ENCODE measurements at places on chromosomes 2 and 18.

GRCh38 chr2:18745431-18746272, 156.3 kb upstream of the NT5C1B start:
- no peak for DNase-seq

DNA sequence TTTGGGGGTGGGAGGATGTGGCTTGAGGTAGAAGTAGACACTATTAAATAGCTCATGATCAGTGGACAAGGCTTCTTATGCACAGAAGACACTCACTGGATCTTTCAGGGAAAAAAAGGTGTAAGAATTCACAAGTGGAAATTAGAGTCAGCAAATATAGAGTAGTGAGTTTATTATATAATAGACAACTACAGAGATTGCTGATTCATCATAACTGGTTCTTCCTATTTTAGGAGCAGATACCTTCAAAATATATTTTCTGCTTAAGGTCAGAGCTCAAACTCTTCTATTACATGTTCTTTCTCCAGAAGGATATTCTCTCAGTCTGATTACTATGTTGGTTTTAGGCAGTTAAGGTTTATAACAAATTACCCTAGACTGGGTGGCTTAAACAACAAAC, 646.9 kb upstream of the CDH7 start:
- no peak for DNase-seq

DNA sequence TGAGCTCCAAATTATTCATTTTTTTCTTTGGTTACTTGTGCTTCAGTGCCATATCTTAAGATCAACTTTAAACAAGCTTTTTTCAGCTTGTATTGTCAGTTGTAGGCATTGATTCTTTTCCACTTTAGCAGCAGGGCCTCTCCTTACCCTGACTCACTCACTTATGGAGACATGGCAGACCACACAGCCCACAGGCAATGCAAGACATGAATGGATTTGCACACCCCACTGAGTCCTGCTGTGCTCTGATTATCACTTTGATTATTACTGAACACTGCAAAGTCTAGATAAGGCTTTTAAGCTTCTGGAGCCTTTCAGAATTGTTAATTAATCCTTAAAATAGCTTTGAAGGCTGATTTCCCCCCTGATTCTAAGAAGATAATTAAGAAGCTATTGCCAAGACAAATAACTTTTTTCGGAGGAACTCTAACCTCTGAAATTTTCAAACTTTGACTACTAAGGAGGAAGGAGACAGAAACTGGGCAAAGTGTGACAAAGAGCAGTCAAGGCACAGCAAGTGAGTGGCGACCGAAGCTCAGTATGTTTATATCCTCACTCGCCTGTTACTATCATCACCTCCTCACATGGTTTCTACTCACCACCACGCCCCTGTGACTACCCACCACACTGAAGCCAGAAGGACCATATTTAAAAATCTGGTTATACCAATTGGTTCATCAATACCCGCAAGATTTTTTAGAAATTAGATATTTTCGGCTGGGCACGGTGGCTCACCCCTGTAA, 43.3 kb downstream of the CACNB4 start:
- no peak for DNase-seq

DNA sequence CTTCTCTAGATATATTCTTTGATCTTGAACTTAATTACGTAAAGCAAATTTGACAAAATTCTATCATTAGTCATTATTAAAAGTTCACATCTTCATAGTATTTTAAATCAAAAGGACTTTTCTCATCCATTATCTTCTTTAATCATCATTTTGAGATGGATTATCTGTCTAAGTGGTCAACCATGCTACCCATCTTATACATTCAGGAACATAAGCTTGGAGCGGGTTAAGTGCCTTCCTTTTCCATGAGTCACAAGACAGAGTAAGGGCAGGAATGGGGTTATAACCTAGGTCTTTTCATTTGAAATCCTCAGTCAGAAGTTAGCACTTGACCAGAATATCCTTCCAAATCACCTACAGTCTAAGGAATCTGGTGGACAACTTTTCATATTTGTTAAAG, 297.1 kb downstream of the TCF4 start:
- DNase-seq, result no peak

DNA sequence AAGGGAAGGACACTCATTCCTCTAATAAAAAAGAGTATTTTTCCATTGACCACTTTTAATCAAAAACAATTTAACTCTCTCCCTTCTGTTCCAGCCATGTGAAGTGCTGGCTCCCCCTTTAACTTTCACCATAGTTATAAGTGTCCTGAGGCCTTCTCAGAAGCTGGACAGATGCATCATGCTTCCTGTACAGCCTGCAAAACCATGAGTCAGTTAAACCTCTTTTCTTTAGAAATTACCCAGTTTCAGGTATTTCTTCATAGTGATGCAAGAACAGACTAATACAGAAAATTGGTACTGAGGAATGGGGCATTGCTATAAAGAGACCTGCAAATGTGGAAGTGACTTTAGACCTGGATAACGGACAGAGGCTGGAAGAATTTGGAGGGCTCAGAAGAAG, 643.6 kb upstream of the DDX18 start:
- DNase-seq, result no peak

DNA sequence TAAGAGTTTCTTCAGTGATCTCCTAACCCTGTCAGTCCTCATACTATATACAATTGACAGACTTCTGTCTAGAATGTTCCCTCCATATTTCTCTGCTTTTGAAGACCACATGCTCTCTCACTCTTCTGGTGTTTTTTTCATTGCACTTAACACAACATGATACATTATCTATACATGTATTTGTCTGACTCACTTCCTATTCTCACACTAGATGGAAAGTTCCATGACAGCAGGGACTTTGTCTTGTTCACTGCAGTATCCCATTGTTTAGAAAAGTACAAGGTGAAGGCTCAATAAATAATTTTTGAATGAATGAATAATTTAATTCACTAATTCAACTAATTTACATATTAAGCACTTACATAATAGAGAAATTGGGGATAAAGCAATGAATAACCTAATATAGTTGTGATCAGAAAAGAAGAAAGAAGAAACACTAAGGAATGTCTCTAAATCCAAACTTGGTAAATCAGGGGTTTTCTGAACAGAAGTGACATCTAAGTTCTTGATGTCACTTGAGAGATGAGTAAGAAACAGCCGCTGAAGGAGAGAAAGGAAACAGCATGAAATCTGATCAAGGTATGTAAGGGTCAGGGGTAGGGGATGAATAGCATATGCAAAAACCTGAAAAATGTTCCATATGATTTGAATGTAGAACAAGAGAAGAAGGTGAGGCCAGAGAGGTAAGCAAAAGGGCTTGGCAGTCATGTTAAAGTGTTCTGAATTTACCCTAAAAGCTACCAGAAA, 42.4 kb downstream of the MBD2 start:
- no peak for DNase-seq

GRCh38 chr18:47168913-47169312, 7.3 kb downstream of the IER3IP1 start:
- DNase-seq, result no peak

DNA sequence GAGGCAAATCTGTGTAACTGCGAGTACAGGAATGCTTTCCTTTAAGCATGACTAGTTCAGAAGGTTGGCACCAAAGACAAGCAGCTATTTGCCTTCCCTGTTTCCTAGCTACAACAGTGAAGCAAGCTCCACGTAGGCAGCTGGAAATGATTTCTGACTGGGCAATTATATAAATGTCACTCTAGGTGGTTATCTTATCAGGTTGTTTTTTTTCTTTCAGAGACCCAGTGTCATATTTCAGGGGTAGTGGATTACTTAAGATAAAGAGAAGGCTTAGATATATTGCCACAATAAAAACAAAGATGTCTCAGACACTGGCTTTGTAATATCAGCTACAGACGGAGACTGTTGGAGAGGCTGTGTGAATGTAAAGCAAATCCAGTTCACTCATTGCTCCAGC, 748.9 kb upstream of the NXPH2 start:
- DNase-seq, result no peak

DNA sequence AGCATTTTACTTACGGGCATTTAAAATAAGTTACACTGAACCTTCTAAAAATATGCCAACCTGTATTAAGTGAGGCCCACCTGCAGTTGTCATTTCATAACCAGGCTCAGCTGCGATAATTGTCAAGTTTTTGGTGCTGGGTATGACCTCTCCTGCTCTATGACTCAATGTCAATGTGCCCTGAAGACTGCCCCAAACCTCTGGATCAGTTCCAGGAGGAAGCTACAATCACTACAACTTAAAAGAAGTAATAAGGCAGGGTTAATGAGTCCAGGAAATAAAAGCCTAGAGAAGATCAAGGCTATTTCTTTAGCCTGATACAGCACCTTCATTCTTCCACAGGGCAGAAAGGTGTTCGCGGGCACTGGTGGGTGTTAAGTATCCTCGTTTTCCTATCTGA, 22.9 kb downstream of the POLR1A start:
- no peak for DNase-seq

- no peak for DNase-seq
Observed at GRCh38 chr2:240462707-240463273, 27.3 kb downstream of the GPC1 start.

GRCh38 chr18:43078478-43079092, 36.9 kb downstream of the RIT2 start:
- no peak for DNase-seq

GRCh38 chr2:104504331-104505073, 349.4 kb upstream of the POU3F3 start:
- DNase-seq, result no peak

DNA sequence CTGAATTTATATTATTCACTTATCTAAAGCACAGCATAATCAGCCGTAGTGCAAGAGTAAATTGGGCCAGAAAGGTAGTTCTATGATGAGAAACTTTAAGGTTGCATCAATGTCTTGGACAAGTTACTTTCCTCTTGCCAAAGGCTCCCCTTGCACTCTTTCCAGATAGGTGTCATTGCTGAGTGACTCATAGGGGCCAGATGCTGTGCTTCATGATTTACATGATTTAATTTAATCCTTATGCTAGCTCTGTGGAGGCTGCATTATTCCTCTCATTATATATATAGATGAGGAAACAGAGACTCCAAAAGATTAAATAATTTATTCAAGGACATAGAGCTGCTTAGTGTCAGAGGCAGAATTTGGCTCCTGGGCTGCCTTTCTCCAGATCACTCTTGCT, 5.0 kb downstream of the CFAP221 start:
- no peak for DNase-seq

DNA sequence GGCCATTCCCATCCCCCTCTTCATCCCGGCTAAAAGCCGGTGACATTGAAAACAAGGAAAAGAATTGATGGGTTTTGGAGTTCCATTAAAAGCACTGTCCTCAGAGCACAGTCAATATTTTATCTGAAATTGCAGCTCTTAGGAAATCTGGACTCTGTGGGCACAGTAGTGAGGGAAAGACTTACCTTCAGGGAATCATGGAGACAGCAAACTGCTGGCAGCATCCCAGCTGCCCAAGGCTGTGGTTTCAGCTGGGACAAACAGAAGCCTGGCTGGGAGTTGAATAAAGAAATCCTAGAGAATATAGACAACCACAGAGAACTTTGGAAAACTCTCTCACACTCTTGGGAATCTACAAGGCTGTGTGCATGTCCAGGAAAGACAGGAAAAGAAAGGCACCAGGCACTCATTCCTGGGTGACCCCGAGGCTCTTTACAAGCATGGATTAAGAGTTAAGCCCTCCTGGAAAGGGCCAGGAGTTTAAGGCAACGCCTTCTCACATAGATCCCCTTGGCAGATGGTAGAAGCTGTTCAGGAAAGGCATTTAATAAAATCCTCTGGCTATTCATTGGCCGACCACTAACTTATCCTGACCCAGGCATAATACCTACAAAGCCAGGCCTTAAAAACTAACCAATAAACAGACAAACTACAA, 255.1 kb downstream of the MYT1L start:
- no peak for DNase-seq

DNA sequence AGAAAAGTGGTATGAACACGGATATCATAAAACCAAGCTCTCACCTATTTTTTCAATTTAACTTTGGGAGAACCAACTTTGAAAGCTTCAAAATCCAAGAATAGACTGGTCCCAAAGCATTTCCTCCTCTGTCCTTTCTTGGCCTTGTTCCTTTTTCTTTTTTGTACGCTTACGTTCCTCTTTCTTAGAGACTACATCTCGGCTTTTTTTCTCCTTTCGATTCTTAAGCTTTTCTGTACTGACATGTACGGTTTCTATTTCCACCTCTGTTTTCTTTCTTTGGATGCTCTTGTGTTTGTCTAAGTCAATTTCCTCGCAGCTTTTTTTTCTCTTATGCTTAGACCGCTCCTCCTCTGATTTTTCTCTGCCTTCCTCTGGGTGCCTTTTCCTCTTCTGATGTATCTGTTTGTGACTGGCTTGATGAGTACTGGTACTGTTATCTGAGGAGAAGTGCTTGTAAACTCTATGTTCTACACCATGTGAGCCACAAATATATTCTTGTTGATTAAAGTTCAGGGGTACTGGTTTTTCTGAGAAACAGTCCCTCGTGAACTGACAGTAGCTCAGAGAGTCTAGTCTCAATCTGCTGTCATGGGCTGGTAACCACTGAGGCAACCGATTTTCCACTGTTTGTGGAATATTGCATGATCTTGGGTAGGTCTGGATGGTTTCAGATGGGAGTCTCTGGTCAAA, 11.5 kb upstream of the RNU2-63P start:
- no peak for DNase-seq

GRCh38 chr2:45622336-45623075, 11.4 kb upstream of the SRBD1 start:
- DNase-seq, result no peak

DNA sequence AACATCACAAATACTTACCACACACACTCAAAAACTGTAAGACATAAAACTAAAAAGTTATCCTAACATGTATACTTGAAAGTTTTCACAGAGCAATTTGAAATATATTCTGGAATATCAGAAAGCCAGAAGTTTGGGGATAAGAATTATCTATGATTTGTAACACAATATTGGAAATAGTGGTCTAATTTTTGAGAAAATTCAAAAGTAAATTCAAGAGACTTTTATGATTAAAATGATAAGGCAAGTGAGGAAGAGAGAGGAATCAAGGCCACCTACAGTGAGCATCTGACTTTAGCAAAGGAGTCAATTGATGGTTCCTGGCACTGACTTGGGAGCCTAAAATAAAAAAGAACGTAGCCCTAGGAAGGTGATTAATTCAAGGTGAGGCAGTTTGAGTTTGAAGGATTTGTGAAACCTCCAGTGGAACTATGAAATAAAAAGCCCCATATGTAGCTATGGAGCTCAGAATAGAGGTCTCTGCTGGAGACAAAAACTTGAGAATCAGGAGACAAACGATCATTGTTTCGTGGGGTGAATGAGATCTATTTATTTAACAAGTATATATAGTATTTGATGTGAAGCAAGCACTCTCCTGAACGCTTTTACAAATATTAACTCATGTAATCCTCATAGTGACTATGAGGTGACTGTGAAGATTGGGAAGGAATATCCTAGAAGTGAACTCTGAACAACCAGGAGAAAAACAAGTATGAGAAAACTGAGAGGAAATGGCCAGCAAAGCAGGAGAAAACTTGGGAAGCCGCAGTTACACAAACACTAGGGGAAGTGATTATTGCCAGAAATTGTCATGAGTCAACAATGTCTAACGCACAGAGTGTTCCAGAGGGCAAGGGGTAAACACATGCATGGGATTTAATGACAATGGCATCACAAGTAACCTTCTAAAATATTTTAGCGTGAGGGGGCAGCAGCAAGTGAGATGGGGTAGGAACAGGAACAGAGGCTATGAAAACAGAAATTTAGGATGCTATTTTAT, 12.8 kb downstream of the TFPI start:
- DNase-seq, result no peak

Measured in stimulated activated CD8-positive, alpha-beta memory T cell treated with anti-CD3 and anti-CD28 coated beads, Interleukin-2, amount 100 ng/mL, for 1 hour (primary cell).